Anterior cingulate cortex (tissue), 58 donors: ENCODE measurements at places on chromosomes 5 and 9.

GRCh38 chr5:177595991-177596774, 3.7 kb upstream of the B4GALT7 start:
- DNase-seq = no peak

GRCh38 chr5:76807296-76807695, 11.5 kb upstream of the F2RL1 start:
- DNase-seq = no peak

- DNase-seq = peak; percentile 76
Observed at GRCh38 chr9:69035438-69036308, at the start of gene FXN. FXN (plus strand) TSS chr9:69035752; CDS start chr9:69035783, 31 bp downstream.

- DNase-seq = no peak
Observed at GRCh38 chr5:6287176-6287575, 91.2 kb downstream of the MED10 start.

DNA sequence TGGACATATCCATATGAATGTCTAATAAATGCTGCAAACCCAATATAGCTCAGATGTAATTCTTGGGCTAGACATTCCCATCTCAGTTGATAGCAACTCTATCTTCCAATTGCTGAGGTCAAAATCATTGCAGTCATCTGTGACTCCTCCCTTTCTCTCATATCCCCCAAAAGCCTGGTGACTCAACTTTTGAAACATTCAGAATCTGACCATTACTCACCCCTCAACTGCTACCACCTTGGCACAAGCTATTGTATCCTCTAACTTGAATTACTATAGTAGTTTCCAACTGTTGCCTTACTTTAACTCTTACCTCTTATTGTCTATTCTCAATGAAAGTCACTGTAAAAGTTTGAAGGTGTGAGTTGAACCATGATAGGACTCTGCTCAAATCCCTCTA, 600.1 kb upstream of the RGMB start:
- DNase-seq = no peak

- no peak for DNase-seq
Observed at GRCh38 chr5:173726846-173727557, 110.6 kb upstream of the BOD1 start.

DNA sequence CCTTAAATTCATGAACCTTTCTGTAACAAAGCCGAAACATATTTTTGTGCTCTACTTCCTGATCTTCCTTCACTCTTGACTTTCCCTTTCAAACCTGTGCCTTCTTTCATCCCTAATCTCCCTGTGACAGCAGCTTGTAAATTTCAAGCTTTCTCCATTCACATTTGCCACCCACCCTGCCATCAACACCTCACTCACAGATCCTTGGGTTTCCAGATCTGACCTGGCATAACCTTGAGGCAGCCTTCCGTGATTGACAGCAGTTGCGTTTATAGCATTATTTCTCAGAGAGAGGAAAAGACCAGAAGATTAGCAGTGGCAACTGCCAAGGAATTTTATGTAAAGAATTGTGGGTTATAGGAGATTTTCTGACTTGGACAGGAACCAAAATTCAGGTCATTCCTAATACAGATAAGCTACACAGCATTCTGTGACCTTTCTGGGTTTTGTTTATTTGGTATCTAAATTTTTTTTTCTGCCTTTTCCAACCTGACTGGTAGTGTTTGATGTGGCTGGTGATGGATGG, 260.0 kb downstream of the NR2F1-AS1 start:
- no peak for DNase-seq

DNA sequence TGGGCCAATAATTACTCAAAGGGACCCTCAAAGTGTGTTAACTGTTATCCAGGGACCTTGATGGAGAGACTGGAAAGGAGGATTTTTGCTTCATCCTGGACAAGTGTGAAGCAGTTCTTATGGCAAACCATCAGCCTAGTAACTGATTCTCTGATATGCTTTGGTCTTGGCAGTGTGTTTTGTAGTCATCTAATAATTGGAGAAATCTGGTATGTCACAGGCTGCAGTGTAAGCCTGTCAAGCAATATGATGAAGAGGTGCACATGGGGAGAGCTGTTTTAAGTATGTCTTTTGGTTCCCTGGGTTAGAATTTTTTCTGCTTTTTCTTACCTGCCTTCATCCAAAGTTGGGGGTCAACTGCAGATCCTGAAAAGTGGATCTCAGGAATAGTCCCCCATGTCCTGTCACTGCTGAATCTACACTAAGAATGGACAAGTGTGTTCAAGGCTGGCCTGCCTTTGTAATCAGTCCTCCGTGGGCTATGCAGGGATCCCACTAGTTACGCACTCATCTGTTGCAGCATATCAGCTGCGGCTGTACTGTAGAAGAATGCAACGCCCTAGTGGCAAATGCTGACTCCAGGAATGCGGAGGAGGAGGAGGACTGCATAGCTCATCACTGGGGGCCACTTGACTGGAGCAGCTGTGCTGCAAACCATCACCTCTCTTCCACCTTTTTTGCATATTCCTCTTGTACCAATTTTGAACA, 1.9 kb downstream of the SPTAN1 start:
- DNase-seq = no peak

DNA sequence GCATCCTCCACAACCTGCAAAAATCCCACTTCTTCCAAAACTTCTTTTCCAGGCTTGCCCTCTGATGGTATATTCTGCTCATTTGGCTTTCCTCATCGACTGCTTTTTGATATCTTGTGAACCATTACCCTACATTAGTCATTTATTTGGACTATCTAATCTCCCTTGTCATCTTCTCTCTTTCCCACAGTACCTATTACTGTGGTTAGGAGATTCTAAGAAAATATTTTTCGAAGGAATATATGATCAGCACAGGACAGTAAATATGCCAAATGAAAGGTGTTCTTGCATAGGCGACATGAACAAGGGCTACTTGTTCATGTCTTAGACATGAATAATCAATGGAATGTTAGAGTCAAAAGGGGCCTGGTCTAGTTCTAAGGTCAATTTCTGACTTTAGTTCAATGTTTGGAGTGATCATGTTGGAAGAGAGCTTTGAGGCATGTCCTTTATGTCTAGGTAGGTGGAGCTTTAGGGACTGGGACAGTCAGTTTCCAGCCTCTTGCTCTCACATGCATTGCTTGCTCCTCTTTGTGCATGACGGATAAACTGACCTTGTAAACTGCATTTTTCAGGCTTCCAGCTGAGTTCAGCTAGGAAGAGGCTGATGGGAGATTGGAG, 243.4 kb upstream of the RPS23 start:
- DNase-seq = no peak

DNA sequence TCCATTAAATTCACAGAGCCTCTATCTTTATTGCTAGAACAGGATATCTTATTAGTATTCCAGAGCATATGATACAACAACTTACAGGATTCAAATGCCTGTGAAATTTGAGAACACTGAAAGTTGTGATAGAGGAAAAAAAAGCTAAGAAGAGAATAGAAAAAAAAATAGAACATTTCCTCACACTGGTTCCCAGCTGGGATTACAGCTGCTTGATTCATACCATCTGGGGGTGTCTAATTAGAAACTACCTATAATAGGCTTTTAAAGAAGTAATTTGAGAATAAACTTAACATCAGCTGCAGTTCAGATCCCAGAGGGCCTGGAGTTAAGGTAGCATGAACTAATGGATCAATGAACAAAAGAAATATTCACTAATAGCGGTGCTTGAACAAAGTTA, 922.0 kb downstream of the CDH12 start:
- DNase-seq = no peak

DNA sequence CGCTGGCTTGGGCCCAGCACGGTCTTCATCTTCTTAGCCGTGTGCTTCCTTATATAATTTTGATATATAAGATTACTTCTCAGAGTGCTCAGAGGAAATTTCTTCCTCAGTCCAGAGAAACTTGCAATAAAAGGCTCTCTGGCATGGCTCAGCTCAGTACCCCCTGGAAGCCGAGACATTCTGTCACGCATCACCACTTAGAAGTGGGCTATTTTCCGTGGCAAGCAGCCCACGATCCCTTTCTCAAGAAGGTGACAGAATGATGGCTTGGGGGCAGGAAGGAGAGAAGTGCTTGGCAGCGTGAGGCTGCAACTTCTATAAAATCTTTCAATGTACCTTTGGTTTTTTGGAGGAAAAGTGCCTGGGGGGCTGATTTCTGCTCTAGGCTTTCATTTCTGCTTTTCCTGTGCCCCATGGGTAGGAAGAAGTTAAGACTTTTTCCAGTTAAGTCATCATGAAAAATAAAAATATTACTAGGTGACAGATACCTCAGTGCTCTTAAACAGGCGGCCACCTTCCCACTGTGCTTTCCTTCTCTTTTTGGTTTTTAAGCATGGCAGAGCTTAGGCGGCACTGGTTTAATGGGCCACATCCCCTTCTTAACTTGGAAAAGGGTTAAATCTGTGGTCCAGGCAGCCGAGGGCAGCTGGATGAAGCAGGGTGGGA, 104.6 kb downstream of the MVB12B start:
- no peak for DNase-seq
